HCT116 (cell line): ENCODE measurements at places on chromosomes 7 and 10. TPM values are rescaled to one million over a fixed set of nuclear protein-coding genes. Genes with fewer than 3 reads are reported as not detected.

- no peak for DNase-seq
- no peaks in the 10 kb centered on the region for H3K36me3 ChIP-seq
- no peak overlapping the region for H3K4me3 ChIP-seq
- H3K4me1 ChIP-seq = peaks cover 21% of the 10 kb centered on the region
These were observed 279.9 kb upstream of the NEBL start for GRCh38 chr10:21176934-21177480.

DNA sequence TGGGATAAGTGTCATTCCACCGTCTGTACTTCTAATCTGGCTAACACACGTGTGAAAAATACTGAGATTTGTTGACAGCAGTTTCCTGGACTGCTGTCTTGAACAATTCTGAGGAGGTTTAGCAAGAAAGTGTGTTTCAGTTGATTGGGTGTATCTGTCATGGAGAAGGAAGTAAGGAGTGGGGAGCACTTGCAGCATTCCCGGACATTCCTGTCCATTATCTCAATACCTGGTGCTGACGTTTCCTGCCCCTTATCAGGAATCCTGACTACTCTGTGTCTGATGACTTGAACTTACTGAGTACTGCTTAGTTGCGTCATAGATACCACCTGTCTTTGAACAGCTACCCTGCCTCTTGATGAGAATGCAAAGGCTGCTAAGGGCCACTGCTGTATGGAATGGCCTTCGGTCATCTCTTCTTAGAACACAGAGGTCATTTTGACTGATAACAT, 72.0 kb upstream of the VKORC1L1 start:
- no peak for DNase-seq
- no peaks in the 10 kb centered on the region for H3K27me3 ChIP-seq
- H3K4me3 ChIP-seq = no peak overlapping the region
- H3K27ac ChIP-seq = no peak overlapping the region
- no peaks in the 10 kb centered on the region for H3K4me1 ChIP-seq

GRCh38 chr10:103736763-103737162, 118.6 kb downstream of the SH3PXD2A start:
- DNase-seq = peak; percentile 77
- no peak overlapping the region for H3K27ac ChIP-seq
- peaks cover 30% of the 10 kb centered on the region for H3K4me1 ChIP-seq
- H3K36me3 ChIP-seq = no peaks in the 10 kb centered on the region

The C10orf62 gene
- total RNA-seq = 0.32 TPM

The ECHDC3 gene
- total RNA-seq = 13.0 TPM

DNA sequence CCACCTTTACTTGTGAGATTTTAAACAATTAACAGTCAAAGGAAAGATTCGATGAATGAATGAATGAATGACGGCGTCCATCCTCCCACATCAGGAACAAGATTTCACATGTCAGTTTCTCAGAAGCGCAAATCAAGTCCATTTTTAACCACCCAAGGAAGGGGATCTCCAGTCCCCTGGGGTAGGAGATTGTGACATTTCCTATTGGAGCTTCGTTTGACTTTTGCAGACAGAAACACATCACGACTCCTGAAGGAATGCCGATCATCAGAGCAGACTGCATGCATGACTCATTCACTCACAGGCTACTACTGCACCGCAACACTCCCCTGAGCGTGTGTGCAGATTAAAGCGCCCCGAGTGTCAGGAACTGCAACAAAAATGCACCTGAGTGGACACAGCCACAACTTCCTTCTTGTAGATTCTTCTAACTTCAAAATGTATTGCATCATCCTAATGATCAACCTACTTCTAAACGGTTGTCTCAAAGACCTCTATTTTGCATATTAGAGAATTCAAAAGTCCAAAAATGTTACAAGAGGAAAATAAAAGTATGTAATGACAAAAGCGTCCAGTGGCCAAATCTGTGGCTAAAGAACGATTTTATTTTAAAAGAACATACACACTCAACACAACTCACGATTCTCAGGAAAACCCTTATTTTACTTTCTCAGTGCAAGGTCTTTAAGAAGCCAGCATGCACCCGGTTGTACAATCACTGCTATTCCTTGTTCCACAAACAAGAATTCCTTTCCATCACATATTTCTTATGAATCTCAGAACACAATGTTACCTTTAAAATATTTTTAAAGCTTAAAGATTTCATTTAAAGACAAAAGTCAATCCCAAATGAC, 172.6 kb downstream of the FAM107B start:
- DNase-seq = peak; percentile 52
- H3K27ac ChIP-seq = no peak overlapping the region

DNA sequence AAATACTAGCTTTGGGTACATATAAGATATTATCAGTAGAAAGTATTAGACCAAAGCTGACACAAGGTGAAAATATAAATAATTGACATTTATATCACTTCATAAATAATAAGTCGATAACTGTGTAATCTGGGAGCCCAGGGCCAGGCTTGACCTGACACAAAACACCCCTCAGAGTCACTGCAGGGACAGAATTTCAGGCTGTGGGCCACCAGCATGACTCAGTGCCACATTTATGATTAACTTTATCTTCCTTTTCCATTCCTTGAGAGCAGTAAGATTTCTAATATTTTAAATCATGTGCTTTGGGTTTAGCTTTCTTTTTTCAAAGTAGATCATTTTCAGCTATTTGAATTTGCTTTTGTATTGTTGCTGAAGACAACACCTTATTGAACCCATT, 102.9 kb upstream of the NFE2L3 start:
- no peak overlapping the region for H3K4me3 ChIP-seq
- no peaks in the 10 kb centered on the region for H3K27me3 ChIP-seq
- no peak for DNase-seq
- H3K27ac ChIP-seq = no peak overlapping the region
- H3K36me3 ChIP-seq = no peaks in the 10 kb centered on the region
- H3K4me1 ChIP-seq = no peaks in the 10 kb centered on the region

The RET gene
- 5.9 TPM for total RNA-seq

- H3K27ac ChIP-seq = peak overlapping the region; percentile 41; the same call in 1 of the 2 replicates
- no peaks in the 10 kb centered on the region for H3K36me3 ChIP-seq
- peaks cover 53% of the 10 kb centered on the region for H3K4me1 ChIP-seq
- DNase-seq = no peak
- peak overlapping the region; percentile 15; the same call in 1 of the 2 replicates for H3K4me3 ChIP-seq
These were observed 88.0 kb upstream of the INSIG1 start for GRCh38 chr7:155209478-155210319.

The ACTL6B gene
- not detected for total RNA-seq

The ZPBP gene
- total RNA-seq = not detected

The MSRB2 gene
- 13.6 TPM for total RNA-seq

DNA sequence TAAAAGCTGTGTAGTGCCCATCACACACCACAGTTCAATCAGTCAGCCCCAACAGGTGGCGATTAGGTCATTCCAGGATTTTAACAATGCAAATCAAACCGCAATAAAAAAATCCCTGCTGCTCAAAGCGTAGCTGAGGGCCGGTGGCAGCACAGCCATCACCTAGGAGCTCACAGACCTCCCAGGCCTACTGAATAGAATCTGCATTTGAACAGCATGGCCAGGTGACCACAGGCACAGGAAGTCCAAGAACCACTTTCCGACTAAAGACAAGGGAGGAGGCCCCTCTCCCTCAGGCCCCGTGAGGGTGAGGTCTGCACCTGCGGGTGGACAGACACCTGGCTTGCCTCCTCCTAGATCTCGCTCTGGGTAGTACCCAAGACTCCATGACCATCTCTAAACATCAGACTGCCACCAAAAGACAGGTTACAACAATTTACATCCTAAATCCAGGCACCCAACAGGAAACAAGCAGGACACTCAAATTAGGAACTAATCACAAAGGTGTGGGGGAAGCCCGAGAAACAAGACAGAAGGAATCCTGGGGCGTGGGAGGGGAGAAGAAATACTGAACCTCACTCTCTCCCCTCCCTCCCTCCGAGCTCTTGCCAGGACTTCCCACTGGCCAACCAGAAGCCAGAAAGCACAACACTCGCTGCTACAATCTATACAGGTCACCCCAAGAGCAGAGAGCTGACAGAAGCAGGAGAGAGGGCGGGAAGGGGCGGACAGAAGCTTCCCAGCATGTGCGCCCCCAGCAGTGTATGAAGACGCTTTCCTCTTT, 19.2 kb downstream of the GNA12 start:
- no peak for DNase-seq
- no peaks in the 10 kb centered on the region for H3K36me3 ChIP-seq
- H3K4me1 ChIP-seq = peaks cover 13% of the 10 kb centered on the region; the same call in 1 of the 2 replicates
- no peak overlapping the region for H3K4me3 ChIP-seq
- no peaks in the 10 kb centered on the region for H3K27me3 ChIP-seq
- H3K27ac ChIP-seq = no peak overlapping the region

The ARHGEF5 gene
- total RNA-seq = 44.2 TPM

GRCh38 chr10:43904844-43905243, 256.2 kb upstream of the ZNF32 start:
- no peaks in the 10 kb centered on the region for H3K36me3 ChIP-seq
- DNase-seq = no peak
- no peak overlapping the region for H3K4me3 ChIP-seq
- no peaks in the 10 kb centered on the region for H3K4me1 ChIP-seq
- no peak overlapping the region for H3K27ac ChIP-seq
- H3K27me3 ChIP-seq = peaks cover 45% of the 10 kb centered on the region

DNA sequence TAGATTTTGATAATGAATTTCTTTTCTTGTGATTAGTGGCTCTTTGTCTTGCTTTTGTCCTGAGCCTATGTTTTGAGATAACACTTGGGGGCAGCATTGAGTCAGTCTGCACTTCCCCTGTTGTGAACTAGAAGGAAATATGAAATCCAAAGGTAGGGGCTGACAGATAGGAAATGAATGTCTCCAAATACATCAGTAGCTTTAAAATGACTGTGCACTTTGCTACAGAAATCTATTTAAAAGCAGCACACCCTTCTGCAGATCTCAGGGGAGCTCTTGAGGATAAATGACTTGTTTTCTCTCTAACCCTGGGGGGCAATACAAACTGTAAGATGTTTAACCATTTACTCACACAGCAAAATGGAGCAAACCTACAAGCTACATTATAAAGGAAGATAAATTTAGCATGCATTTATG, 176.0 kb upstream of the MYO3A start:
- no peak overlapping the region for H3K4me3 ChIP-seq
- no peaks in the 10 kb centered on the region; the same call in 1 of the 2 replicates for H3K27me3 ChIP-seq
- peak; percentile 26 for DNase-seq

DNA sequence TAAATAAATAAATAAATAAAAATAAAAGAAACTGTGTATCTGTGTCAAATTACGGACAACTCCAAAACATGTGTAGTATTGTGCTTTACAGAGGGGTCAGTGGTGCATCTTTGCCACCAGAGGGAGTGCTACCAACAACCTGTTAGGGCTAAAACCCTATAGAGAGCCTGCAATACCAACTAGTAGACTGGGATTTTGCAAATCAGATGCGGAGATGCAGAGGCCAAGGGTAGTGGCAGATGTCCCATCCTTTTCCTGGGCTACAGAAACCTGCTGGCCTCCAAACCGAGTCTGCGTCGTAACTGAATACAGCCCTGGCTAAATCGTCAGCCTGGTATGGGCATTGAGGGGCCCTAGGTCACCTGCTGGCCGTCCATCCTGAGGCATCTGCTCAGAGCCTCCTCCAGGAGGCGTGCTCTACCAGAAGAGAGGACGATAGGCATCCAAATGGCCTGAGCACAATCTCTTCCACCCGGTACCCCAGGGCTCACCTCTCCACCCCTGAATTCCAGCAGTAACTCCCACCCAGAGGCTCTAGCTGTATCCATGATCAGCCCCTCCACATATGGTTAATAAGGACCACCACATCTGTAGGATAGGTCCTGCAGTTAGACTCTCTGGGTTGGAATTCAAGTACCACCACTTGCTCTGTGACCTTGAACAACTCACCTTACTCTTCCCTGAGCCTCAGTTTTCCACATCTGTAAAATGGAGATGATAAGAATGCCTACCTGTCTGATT, 6.2 kb upstream of the RRP12 start:
- H3K4me1 ChIP-seq = peaks cover 8% of the 10 kb centered on the region; the same call in 1 of the 2 replicates
- no peaks in the 10 kb centered on the region for H3K36me3 ChIP-seq
- peak; percentile 77 for DNase-seq
- 0 out of 2 replicates have a peak overlapping the region, but pooled peaks have one; percentile 25 for H3K27ac ChIP-seq

GRCh38 chr10:4028027-4028471, 243.0 kb upstream of the KLF6 start:
- no peak overlapping the region for H3K27ac ChIP-seq
- H3K36me3 ChIP-seq = no peaks in the 10 kb centered on the region
- no peak for DNase-seq

The OSBPL3 gene
- 36.8 TPM for total RNA-seq

- H3K27me3 ChIP-seq = no peaks in the 10 kb centered on the region
- H3K4me3 ChIP-seq = no peak overlapping the region
- H3K4me1 ChIP-seq = peaks cover 5% of the 10 kb centered on the region; the same call in 1 of the 2 replicates
- peak; percentile 13 for DNase-seq
- no peaks in the 10 kb centered on the region for H3K36me3 ChIP-seq
These were observed 268.6 kb downstream of the HGF start for GRCh38 chr7:81501220-81501619.

GRCh38 chr10:8913720-8914119, 859.2 kb downstream of the GATA3 start:
- no peaks in the 10 kb centered on the region for H3K36me3 ChIP-seq
- DNase-seq = no peak
- no peaks in the 10 kb centered on the region for H3K4me1 ChIP-seq

- no peak for DNase-seq
- H3K4me1 ChIP-seq = peaks cover 30% of the 10 kb centered on the region
- no peaks in the 10 kb centered on the region for H3K36me3 ChIP-seq
- peak overlapping the region; percentile 70 for H3K27ac ChIP-seq
These were observed 34.0 kb upstream of the EBLN1 start for GRCh38 chr10:22251751-22252223.

The NEURL1 gene
- total RNA-seq = 1.4 TPM
